Ascending aorta (tissue), 2 donors: ENCODE measurements at places on chromosomes 5 and 9.

DNA sequence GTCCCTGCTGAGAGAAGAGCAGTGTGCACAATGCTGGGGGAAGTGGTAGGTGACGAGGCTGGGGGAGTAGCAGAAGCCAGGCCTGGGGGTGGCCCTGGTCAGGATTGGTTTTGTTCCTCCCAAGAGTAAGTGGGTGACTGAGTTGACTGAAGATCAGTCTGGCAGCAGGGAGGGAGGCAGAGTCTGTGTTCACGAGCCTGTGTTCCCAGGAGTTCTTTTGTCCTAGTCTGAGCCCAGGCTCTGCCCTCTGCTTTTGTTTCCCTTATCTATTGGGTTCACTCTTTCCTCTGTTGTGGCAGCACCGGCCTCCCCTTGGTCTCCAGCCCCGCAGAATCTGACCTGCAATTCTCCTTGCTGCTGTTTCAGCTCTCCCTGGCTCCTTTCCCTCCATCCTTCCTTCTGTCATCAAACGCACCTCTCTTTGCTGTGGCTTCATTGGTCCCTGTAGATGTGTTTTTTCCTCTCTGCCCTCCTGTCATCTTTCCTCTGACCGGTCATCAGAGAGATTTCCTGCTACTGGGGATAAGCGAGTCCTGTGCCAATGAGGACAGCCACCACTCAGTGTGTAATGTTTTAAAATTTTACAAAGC lies 607.4 kb downstream of the KIF4B start:
- no peaks in the 10 kb centered on the region for H3K4me1 ChIP-seq
- H3K36me3 ChIP-seq, result no peaks in the 10 kb centered on the region

DNA sequence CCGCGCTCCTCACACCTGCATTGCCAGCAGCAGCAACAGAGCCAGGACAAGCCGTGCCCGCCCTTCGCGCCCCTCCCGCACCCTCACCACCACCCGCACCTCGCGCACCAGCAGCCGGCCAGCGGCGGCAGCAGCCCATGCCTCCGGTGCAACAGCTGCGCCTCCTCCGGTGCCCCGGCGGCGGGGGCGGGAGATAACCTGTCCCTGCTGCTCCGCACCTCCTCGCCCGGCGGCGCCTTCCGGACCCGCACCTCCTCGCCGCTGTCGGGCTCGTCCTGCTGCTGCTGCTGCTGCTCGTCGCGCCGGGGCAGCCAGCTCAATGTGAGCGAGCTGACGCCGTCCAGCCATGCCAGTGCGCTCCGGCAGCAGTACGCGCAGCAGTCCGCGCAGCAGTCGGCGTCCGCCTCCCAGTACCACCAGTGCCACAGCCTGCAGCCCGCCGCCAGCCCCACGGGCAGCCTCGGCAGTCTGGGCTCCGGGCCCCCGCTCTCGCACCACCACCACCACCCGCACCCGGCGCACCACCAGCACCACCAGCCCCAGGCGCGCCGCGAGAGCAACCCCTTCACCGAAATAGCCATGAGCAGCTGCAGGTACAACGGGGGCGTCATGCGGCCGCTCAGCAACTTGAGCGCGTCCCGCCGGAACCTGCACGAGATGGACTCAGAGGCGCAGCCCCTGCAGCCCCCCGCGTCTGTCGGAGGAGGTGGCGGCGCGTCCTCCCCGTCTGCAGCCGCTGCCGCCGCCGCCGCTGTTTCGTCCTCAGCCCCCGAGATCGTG lies 517 bp downstream of the KCNN2 start:
- no peak overlapping the region for H3K27ac ChIP-seq
- peaks cover 12% of the 10 kb centered on the region for H3K4me1 ChIP-seq
- H3K36me3 ChIP-seq, result no peaks in the 10 kb centered on the region
- peak overlapping the region; percentile 54 for H3K4me3 ChIP-seq
- no peak for DNase-seq

- H3K4me3 ChIP-seq, result no peak overlapping the region
- H3K4me1 ChIP-seq, result no peaks in the 10 kb centered on the region
- H3K27me3 ChIP-seq, result no peaks in the 10 kb centered on the region
- H3K27ac ChIP-seq, result no peak overlapping the region
- DNase-seq, result no peak
Measured at GRCh38 chr5:4879693-4880303, 260.3 kb upstream of the ADAMTS16 start.

DNA sequence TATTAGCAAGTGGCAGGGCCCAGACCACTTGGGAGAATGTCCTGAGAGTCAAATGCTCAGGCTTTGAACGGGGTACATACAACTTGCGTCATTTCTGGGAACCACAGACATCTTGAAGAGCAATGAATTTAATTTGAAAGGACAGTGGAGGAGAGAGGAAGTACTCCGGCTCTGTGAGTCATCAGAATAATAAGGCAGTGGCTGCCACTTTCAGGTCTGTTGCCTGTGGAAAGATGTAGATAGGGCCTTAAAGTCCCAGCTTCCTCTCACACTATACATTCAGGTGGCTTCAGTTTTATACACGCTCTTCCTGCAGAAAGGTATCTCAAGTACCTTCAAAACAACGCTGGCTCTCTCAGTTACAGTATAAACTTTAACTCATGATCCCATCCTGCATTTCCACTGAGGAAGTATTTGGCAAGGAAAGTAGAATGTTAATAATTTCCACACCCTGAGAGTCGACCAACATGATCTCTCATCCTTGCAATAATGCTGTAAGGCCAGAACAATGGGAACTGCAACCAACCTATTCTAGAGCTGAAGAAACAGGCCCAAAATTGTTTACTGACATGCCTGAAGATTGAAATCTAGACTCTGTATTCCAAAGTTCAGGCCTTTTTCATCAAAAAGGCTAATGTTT lies 6.8 kb upstream of the PRUNE2 start:
- H3K4me1 ChIP-seq, result peaks cover 5% of the 10 kb centered on the region
- H3K27ac ChIP-seq, result no peak overlapping the region
- H3K4me3 ChIP-seq, result no peak overlapping the region
- no peak for DNase-seq
- H3K27me3 ChIP-seq, result no peaks in the 10 kb centered on the region
